ENCODE measurements at places on chromosomes 12 and 14. TPM values are rescaled to one million over a fixed set of nuclear protein-coding genes. Genes with fewer than 3 reads are reported as not detected.

DNA sequence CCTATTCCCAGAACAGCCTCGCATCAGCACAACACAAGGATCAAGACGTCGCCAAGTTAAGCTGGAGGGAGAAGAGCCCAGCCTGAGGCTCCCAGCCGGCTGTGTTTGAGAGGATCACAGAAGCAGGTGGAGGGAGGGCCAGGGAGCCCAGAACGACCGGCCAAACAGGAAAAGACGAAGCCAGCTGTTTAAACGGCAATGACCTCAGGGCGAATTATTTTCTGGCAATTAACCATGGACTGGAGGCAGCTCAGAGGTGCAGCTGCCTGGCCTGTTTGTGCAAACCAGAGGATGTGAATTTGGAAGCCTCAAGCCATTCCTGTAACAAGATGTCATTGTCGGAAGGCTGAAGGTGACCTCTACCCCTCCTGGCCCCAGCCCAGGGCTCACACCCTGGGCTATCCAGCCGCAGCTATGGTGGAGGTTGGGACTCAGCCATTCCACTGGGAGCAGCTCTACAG lies 175.8 kb upstream of the PRMT8 start:
- no peak overlapping the region for H3K4me3 ChIP-seq
- H3K36me3 ChIP-seq: no peaks in the 10 kb centered on the region
- H3K4me1 ChIP-seq: no peaks in the 10 kb centered on the region
- H3K27ac ChIP-seq: no peak overlapping the region
- DNase-seq: peak; percentile 77

DNA sequence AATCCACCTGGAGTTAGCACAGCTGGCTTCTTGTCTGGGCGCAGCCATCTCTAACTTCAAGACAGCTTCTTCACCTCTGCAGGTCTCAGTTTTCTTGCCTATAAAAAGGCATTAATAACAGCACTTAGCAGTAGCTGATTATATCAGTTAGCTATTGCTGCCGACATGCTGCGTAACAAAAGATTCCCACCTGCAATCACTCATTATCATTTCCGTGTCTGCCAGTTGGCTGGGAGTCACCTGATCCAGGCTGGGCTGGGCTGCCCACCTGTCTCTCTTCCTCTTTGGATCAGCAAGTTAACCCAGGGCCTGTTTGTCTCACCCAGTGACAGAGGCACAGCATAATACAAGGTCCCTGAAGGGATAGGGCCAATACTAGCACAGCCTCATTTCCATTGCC lies 109.7 kb downstream of the SCARB1 start:
- H3K36me3 ChIP-seq: no peaks in the 10 kb centered on the region
- peak overlapping the region; percentile 90 for H3K27ac ChIP-seq
- no peak overlapping the region for H3K4me3 ChIP-seq
- no peak for DNase-seq
- no peaks in the 10 kb centered on the region for H3K27me3 ChIP-seq

DNA sequence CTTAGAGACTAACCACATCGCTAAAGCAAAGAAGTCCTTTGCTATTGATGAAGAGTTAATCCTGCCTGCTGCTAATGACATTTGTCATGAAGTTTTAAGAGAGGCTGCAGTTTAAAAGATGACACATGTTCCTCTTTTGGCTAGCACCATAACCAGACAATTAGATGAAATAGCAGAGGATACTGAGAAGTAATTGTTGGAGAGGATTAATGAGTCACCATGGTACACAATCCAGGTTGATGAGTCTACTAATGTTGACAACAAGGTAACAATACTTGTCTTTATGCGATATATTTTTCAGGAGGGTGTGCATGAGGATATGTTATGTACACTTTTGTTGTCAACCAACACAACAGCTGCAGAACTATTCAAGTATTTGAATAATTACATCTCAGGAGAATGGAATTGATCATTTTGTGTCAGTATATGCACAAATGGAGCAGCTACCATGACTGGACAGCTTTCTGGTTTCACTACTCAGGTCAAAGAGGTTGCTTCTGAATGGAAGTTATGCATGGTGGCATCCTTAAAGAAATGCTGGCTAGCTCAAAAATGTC lies 56.7 kb downstream of the LRRIQ1 start:
- H3K36me3 ChIP-seq: no peaks in the 10 kb centered on the region
- no peak for DNase-seq
- no peak overlapping the region for H3K4me3 ChIP-seq
- H3K27ac ChIP-seq: no peak overlapping the region

- DNase-seq: no peak
- H3K27ac ChIP-seq: no peak overlapping the region
- H3K4me1 ChIP-seq: no peaks in the 10 kb centered on the region
- no peaks in the 10 kb centered on the region for H3K27me3 ChIP-seq
- no peak overlapping the region for H3K4me3 ChIP-seq
These were observed 85.9 kb downstream of the PRMT8 start for GRCh38 chr12:3576891-3577290.

The TPI1 gene
- total RNA-seq: 233 TPM

The IAPP gene
- total RNA-seq: not detected

Measured in uterus (tissue), 4 donors.